Fibroblast of the conjunctiva (primary cell): ENCODE measurements at places on chromosomes 7 and 10.

DNA sequence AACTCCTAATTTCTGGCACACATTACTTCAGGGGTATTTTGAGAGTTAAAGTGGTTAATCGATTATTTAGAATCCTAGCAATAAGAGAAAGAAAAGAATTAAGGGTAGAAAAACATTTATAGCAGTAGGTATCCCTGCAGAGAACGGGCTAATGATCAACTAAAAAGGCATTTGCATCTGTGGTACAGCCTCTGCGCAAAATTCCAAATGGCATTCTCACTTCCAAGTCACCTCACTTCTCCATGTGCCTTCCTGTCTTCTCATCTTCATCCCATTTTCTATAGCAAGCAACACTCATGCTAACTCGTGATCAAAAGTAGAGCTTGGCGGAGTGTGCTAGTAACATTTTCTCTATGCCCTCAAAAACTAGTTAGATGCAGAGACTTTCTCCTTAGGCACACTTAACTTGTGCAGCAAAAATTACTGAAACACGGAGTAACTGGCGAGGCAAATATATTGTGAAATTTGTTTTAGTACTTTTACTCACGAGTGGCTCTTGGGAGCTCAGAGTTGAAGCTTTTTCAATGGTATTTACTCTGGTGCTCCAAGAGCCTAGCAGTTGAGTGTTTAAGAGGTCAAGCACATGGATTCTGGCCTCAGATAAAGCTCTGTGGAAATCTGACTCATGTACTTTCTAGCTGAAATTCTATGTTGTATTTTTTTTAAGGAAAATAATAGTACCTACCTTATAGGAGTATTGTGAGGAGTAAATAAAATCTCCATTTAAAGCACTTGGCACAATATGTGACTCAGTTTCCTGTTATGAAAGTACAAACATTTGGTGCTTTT, 65.1 kb downstream of the MET start:
- DNase-seq, result no peak

GRCh38 chr7:46600340-46600739, 679.3 kb upstream of the IGFBP3 start:
- peak; percentile 29 for DNase-seq

DNA sequence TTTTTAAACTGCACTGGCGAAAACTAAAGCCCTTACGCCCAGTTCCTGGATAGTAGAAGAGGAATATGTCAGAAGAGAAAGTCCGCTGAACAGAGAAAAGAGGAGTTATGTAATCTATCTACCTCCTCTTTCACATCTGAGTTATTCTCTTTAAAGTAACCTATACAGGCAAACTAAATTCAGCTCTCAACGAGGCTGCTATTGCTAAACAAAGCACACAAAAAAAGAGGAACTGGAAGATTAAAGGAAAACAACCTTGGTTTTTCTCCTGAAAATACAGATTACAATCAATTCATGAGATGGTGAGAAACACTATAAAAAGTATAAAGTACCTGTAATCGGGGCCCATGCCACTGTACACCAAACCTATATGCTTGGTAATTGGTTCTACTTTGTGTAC, 5.8 kb downstream of the PSMA2 start:
- no peak for DNase-seq

DNA sequence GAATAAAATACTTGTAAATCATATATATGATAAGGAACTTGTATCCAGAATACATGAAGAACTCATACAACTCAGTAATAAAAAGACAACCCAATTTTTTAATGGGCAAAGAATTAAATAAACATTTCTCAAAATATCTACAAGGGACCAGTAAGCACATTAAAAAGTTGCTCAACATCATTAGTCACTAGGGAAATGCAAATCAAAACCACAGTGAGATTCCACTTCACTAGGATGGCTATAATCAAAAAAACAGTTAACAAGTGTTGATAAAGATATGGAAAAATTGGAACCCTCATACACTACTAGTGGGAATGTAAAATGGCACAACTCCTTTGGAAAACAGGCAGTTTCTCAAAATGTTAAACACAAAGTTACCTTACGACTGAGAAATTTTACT, 40.3 kb upstream of the YAE1 start:
- no peak for DNase-seq

- DNase-seq, result no peak
Measured at GRCh38 chr10:98374217-98374985, 40.6 kb downstream of the PYROXD2 start.

DNA sequence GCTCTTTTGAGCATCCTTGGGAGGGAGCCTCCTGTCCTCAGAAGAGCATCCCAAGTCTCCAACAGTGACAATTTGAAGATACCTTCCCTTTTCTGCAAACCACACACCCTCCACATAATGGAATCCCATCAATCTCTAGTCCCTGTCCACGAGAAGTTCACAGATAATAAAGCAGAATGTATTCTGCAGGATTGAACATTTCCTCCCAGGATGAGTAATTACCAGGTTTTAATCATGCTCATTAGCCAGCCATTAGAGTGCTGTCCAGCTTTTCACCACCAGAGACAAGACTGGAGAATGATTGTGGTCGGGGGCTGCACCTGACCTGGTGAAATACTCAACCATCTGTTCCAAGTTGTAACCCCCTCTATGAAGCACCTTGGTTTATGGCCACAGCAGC, 958.6 kb downstream of the KCNMA1 start:
- DNase-seq, result no peak

GRCh38 chr7:5625938-5626337, 155.5 kb downstream of the RNF216 start:
- peak; percentile 46 for DNase-seq

DNA sequence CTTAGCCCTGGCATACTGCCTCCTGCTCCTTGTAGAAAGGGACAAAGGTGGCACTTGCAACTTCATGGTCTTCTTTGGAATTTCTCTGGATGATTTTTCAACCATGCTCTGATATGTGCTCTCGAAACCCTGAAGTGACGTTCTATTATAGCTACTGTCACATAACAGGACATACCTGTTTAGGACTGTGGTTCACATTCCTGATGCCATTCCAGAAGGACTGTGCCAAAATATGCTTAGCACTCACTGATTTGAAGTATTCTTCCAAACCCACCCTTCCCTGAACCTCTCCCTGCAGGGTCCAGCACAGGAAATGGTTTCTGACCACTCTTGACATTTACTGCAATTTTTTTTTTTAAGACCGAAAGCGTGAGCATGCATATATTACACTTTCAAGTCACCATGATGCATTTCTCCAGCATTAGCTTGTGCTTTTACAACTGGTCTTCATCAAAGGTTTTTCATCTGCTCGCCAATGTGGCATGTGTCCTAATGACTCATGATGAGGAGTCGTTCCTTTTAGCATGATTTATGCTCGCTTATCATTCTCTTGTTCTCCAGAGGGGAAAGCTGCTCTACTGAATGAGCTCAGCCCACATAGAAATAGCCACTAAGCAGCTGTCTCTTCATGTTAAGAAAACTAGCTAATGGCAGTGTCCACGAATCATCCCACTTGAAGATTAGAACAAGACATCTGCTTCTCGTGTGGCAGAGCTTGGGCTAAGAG, 135.2 kb downstream of the ADAM12 start:
- DNase-seq, result peak; percentile 97

- DNase-seq, result no peak
Measured at GRCh38 chr10:70247360-70247759, 14.1 kb upstream of the PPA1 start.
